Fibroblast of upper back skin (primary cell): ENCODE measurements at places on chromosomes 13 and 19.
A peak's percentile ranks its signal among the peaks of the same experiment; 100 is the strongest.

DNA sequence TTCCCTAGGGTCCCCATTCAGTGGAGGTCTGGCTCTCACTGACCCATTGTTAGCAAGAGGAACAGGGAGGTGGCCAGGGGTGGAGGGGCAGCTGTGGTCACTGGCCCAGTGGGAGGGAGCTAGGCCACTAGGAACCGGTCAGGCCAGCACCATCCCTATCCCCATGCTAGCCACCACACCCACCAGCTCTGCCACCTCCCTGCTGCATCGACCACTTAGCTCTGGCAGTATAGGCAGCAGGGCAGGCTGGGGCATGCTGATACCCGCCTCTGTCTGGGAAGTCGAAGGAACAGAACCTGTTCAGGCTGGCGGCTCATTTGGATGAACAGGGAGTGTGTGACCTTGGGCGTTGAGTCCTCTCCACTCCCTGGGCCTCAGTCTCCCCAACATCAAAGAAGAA, 4.7 kb downstream of the PPP1R13L start:
- DNase-seq = no peak

DNA sequence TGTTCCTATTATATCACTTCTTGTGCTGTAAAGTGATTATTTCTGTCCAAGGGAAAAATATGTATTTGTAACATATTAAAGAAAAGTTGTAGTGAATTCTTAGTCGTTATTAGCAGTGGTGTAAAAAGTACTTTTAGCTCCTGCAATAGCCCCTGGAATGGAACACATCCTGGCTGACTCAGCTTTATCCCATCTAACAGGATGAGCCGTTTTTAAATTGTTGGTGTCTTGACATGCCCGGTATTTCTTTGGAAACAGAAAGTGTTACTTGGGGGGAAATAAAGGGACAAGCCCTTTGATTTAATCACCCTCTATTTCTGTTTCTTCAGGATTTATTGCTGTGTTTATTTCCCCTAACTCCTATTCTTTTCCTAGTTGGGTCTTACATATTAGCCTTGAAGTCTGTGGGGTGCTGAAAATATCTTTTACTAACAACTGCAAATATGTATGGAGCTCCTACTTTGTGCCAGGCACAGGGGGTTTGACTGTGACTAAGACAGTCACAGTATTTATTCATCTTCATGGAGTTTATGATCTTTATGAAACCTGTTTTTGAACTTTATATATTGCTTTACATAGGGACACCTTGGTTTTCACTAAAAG, 17.9 kb downstream of the COG3 start:
- DNase-seq = peak; percentile 28

GRCh38 chr13:83825676-83826075, 56.6 kb downstream of the SLITRK1 start:
- no peak for DNase-seq

- no peak for DNase-seq
Observed at GRCh38 chr13:85582890-85583289, 216.3 kb downstream of the SLITRK6 start.

DNA sequence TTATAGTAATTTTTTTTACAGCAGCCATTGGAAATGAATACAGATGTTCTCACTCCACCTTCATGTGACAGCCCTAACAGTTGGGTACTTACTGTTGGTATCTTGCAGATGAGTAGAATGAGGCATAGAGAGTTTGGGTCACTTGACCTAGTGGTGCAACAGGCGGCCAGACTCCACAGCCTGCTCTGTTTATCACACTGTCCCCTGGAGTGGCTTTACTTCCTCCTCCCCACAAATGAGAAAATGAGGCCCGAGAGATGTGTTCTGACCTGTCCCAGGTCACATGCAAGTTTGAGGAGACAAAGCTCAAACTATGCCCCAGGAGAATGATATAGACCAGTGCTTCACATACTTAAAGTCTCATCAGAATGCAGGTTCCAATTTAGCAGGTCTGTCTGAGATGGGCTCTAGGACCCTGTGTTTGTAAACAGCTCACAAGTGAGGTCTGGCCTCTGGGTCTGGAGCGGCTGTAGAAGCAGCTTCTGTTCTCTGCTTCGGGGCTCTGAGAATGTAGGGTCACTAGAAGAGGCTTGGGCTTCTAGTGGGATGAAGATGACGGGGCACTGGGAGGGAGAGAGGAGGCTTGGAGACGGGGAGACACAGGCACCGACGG, 37.4 kb upstream of the RCBTB2 start:
- DNase-seq = no peak

- no peak for DNase-seq
Observed at GRCh38 chr19:17415121-17415520, 4.7 kb upstream of the MVB12A start.

- DNase-seq = no peak
Observed at GRCh38 chr19:16576690-16577530, 4.7 kb upstream of the SLC35E1 start.

- DNase-seq = no peak
Observed at GRCh38 chr19:28549680-28550277, 663.2 kb downstream of the UQCRFS1 start.

DNA sequence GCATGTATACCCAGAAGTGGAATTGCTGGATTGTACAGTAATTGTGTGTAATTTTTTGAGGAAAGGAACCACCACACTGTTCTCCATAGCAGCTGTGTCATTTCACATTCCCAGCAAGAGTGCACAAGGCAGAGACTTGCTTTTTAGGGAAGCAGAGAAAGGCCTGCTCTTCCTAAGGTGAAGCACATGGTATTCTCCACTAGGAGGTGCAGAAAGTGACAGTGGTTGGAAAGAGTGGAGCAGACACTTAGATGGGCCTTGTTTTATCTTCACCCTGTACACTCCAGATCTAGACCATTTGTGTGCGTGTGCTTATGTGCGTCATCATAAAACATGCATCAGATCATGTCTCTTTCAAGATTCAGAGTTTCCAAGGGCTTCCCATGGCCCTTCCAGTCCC, 35.0 kb downstream of the FAM124A start:
- DNase-seq = no peak

- no peak for DNase-seq
Observed at GRCh38 chr13:39540929-39541605, 61.9 kb downstream of the LHFPL6 start.

- DNase-seq = no peak
Observed at GRCh38 chr19:38850976-38851621, 1.3 kb upstream of the HNRNPL start.

- peak; percentile 83 for DNase-seq
Observed at GRCh38 chr13:106063591-106064313, 471.7 kb downstream of the EFNB2 start.

DNA sequence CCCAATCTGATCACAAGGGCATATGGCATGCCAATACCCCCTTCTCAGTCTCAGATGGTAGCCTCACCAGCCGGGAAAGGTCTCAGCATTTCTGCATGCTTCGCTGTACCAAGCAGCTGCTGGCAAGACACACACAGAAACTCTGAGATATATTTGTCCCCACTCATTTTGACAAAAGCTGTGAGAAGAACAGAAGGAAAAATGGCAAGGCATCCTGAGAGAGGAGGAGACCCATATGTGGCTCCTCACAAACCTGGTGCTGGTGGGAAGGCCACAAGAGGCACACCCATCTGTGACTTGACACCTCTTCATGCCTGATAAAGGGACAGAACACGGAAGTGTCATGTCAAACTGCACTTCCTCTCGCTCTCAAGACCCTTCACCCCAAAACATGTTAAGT, 36.7 kb upstream of the DOCK9 start:
- no peak for DNase-seq

DNA sequence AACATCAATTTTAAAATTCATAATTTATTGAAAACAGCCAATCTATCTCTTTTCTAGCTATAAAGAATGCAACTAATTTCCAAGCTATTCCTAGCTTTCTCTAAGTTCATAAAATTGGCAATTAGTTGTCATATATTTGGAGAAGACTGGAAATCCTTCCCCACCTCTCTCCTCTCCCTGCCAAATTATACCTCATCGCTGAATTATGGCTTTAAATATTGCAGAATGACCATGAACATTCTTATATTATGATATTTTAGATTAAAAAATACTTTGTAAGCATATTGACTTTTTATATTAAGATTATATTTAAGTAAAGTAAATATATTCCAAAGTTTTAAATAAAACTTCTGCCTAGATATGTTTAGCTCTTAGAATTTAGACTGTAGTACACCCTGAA, 58.2 kb downstream of the ESD start:
- no peak for DNase-seq
